NCI-H524 (cell line): ENCODE measurements at places on chromosomes 2 and 18.

DNA sequence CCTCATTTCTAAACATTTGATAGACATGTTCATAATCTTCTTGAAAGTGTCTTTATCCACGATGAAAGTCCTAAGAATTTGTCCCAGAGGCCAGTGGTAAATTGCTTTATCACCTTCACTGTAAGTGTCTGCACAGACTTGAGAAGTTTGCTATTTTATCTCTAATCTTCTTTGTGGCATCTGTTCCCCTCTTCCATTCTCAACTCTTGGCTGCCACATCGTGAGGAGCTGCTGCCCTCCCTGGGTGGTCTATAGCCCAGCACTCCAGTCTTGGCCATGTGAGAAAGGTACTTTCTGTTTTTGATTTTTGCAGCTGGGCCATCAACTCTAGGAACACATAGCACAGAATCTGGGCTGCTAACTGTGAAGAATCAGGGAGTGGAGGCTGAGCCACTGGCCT, 45.5 kb downstream of the SLC14A2 start:
- peak; percentile 10 for DNase-seq

- DNase-seq = no peak
Observed at GRCh38 chr2:160278879-160279177, 78.8 kb upstream of the ITGB6 start.

- DNase-seq = peak; percentile 1
Observed at GRCh38 chr2:160429248-160430000, 64.2 kb downstream of the RBMS1 start.

- no peak for DNase-seq
Observed at GRCh38 chr18:37689841-37690240, 124.2 kb upstream of the CELF4 start.

DNA sequence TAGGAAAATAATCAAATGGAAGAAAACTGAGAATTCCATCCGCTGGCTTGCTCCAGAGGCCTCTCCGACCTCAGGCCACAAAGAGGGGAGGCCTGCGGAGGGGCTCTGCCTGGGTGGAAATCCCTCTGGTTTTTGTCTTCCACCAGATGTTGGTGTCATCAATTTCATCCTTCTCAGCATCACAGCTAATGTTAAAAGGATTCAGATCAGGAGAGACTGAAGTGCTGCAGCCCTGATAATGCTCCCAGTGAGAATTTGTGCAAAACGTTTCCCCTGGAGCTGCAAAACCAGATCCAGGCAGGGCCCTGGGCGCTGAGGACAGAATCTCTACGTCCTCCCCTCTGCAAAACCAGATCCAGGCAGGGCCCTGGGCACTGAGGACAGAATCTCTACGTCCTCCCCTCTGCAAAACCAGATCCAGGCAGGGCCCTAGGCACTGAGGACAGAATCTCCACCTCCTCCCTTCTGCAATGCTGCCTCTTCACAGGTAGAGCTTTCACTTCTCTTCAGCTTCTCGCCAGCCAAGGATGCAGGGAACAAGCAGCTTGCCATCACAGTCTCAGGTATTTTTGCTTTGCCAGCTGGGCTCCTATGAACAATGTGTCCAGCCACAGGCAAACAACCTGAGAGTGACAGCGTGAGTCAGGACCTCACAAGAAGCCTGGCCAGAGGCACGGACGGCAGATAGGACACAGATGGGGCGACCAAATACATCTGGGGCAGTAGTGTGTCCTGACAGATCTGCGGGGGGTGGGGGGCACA, 81.2 kb downstream of the TMEM18 start:
- DNase-seq = no peak

DNA sequence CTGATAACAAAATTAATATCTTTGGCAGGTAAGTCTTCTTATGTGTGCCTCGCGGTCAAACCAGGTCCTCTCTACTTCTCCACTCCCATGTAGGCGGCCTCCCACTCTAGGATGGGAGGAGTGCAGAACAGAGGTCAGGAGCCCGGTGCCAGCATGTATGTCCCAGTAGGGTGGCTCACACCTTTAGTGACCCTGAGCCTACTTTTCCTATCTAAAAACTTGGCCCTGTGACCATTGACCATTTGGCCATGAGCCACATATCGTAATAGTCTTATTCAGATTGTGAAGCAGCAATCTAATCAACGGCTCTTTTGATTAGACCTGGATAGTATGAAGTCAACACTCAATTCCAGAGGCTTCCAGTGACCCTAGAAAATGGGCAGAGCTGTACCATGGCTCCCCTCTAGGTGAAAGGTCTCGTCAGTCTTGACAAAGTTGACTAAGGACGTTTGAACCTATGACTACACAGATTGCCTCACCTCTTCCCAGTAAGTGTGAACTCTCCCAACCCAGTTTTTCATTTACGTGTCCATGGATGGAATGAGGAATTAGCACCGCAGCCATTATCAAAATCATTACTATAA, 17.1 kb upstream of the FABP1 start:
- no peak for DNase-seq

DNA sequence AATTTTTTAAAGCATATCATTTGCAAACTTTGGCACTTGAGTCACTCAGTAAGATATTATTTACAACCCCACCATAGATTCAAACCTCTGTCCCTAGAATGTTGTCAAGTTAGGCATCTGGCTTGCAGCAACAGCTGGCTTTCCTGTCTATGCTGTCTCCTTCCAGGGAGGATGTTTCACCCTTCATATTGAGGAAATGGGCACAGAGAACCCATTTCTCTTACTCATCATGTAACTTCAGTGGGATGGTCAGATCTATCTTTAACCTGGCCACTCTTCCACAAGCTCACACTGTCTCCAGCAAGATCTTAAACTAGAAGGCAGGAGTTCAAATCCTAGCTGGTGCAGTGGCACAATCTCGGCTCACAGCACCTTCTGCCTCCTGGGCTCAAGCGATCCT, 15.8 kb downstream of the LCT start:
- no peak for DNase-seq

DNA sequence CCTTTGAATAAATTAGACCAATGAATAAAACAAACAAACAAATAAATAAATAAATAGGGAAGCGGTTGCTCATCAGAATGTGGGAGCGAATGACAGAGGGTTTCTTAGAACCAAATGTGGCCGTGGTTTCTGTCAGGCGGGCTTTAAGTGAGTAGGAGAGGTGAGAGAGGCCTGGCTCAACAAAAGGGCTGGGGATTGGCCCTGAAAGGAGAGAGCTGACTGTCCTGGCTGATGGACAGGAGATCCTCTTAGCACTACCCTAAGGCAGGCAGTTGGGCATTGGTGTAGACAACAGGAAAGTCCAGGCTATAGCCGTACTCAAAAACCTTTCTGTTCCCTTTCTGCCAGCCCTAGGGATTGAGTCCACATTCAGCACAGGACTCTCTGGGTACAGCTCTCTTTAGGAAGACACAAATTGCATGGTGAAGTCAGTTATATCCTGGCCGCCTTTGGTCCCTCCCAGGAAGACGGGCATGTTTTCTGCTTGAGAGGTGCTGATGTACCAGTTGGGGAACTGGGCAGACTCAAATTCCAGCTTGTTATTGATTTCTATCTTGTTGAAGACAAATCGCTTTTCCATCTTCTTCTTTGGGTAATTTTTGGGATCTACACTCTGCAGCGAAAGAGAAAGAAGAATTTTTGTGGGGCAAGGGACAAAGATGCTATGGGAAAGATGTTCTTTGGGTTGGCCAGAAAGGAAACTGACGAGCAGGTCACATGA, 6.5 kb downstream of the IL1B start:
- no peak for DNase-seq

DNA sequence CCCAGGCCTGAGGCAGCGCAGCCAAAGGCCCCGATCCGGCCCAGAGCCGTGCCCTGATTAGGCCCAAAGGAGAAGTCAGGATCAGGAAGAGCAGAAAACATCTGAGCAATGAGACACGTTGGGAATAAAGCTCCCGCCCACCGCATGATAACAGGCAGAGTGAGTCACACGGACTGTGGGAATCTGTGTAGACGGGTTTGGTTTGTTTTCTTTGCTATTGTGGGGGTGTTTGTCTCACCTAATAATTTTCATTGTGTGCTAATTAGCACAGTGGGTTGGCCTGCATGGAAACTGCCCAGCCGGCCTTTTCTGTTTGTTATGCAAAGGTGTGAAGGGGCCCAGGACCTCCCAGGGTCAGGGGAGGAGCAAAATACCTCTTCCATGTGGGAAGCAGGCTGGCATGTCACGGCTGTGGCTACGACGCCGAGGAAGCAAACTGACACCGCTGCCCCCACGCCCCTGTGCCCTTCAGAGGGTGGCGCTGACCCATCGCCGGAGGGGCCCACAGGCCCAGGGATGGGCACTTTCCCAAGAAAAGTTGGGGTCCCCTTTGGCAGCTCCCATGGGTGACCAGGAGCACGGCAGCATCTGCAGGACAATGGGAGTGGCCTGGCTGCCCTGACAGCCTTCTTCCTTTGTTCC, 68.4 kb upstream of the CTDP1 start:
- no peak for DNase-seq
